NCI-H774 (cell line): ENCODE measurements at places on chromosomes 4 and X.

GRCh38 chr4:174549721-174550120 lies 27.4 kb upstream of the HPGD start:
- no peak for DNase-seq

DNA sequence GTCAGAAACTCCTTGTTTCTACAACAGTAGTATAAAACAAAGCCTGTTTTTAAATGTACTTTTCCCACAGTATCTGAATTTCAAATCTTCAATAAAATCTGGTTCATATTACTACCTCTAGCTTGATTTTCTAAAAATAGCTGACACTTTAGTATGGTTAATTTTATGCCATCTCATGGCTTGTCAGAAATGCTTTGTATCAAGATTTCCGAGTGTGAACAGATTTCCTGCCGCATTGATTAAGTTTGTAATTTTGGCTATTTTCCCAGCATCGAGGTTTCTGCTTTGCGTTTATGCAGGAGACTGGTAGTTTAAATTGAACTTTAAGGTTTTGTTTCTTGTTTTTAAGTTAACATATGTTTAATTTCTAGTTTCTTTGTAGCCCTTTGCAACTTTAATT lies 44.2 kb downstream of the CLCN3 start:
- DNase-seq, result no peak

DNA sequence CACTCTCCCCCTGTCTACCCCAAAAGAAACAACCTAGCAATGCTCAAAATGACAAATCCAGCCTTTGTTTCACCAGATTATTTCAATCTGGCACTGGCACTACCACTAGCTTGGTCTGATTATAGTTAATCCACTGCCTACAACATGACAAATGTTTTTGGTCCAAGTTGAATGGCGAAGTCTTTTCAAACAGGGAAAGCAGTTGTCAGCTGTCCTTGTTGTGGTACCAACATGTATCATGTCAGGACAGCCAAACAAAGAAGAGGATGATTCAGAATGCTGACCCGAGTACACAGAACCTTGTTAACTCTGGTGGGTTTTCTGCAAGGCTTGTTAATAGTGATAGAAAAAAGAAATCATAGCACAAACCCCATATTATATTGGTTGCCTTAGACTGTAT lies 160.8 kb upstream of the ANK2 start:
- no peak for DNase-seq

- DNase-seq, result no peak
Measured at GRCh38 chr4:170243662-170244288, 154.0 kb upstream of the AADAT start.

DNA sequence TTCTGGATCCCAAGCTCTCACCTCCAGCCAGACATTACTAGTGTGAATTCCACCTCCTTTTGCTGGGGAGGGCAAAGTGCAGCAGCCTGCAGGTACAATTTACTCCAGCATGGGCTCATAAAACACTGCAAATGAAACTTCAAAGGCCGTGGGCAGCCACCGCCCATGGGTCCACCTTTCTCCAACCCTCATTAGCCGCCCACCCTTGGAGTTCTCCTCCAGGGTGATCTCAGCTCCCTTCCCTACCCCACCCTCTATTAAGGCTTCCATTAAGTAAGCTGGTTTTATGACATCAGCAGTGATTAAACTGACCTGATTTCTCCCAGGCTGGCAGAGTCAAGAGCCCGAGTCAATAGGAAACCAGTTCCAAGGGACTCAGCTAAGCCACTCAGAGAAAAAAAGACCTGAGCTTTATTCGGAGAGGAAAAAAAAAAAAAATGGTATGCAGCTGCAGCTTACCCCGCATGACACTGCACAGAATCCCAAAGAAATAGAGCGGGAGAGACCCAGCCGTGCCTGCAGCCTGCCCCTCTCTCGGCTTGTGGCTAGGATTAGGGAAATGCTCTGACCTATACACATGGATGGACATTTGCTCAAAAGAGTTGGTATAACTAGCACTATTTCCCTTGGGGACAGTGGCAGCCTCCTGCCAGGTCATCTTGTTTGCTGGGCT lies 319.6 kb downstream of the PTTG2 start:
- peak; percentile 21 for DNase-seq

DNA sequence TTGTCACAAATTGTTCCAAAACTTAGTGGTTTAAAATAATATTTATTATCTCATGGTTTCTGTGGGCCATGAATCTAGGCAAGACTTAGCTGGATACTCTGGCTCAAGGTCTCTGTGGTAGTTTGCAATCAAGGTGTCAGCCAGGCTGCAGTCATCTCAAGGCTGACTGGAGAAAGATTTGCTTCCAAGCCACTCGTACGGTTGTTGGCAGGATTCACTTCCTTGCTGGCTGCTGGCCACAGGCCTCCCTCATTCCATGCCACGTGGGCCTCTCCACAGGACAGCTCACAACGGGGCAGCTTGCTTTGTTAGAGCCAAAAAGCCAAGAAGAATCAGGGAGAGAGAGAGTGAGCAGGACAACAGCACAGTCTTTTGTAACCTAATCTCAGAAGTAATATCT lies 101.4 kb downstream of the WWC2 start:
- DNase-seq, result no peak

- DNase-seq, result no peak
Measured at GRCh38 chr4:6941796-6942195, 32.2 kb downstream of the TBC1D14 start.

DNA sequence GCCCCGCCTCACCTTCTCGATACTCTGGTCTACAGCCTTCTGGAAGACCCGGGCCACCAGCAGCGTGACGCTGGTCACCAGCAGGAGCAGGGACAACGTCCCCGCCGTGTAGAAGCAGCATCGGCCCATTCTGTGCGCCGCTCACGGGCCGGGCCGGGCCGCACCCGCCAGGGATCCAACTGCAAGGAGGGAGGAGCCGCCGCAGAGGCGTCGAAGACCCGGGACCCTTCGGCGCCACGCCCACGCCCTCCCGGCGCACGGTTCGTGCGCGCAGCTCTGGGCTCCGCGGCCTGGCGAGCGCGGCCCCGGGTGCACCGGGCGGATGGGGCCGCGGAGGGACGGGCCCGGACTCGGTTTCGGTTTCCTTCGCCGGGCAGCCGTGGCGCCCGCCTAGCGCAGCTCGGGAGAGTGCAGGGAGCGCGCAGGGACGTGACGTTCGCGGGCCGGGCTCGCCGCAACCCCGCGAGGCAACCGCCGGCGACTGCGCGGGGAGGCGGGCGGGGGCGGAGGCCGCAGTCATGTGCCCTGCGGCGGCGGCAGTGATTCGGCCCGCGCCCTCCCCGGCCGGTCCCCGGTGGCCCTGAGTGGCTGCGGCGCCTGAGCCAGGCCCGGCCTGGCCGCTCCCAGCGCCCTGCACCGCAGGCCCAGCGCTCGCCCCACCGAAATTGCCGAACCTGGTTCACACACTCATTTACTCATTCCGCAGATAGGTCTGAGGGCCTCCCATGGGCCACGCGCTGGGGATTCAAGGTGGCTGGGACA lies at the start of gene SCARB2:
SCARB2 (minus strand) TSS at position 410 of the 762 bp plus-strand sequence; CDS start at position 129, 281 bp downstream.
- DNase-seq, result peak; percentile 81

DNA sequence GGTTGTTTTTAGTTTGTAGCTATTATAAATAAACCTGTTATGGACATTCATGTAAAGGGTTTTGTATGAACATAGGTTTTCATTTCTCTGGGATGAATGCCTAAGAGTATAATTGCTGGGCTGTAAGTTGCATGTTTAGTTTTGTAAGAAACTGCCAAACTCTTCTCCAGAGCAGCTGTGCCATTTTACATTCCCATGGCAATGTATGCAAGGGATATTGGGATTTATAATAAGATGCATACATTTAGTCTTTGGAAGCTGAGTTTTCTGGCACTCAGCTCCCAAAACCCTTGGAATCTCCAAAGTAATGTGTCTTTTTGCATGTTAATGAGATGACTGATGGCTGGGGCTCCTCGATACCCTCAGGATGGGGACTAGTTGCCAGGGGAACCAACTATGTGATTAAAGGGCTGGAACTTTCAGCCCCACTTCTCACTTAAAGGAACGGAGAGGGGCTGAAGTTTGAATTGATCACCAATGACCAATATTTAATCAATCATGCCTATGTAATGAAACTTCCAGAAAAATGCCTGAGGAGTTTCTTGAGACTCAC lies 44.0 kb downstream of the SERTM2 start:
- no peak for DNase-seq

DNA sequence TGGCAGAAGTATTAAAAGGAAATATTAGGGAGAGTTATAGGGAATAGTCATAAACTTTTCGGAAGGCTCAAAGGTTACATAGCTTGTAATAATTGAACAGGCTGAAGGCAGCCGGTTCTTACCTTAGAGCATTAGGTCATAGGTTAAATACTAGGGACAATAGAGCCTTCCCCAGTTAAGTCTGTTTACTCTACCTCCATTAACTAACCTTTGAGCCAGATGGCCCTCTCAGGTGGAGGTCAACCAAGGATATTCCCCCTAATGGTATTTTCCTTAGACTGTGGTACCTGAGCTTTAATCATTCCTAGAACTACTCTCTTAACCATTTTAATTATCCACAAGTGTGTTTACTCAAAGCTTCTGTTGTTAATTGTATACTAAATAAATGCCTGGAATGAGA lies 920.9 kb upstream of the PABPC4L start:
- peak; percentile 42 for DNase-seq

DNA sequence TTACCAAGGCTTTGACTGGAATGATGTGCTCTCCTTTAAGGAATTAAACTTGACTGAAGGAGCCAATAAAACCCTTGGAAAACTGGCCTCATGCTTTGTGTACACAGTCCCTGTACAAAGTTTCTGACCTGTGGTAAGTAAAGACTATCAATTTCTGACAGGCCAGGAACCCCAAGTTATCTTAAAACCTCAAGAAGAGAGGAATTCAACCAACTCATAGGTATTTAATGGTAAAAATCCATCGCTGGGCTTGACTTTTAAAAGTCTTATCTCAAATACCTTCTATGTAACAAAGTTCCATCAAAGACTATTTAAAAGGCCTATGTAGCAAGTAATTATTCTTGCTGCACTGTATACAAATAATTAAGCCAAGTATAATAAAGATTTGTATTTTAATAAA lies 103.7 kb upstream of the TENT5D start:
- no peak for DNase-seq

DNA sequence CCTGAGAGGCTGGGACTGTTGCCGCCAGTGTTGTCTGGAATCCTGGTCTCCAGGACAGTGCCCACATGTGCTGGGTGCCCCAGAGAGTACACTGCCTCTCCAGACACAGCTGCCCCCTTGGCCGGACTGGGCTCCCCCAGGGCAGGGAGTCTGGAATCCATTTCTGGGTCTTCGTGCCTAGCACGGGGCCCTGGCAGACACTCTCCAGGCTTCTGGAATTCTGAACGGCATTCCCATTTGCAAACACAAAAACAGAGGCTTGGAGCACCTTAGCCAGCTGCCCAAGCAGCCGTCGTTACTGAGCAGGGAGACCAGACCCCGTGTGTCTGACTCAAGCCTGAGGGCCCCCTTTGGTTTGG lies 20.8 kb downstream of the HMX1 start:
- no peak for DNase-seq

DNA sequence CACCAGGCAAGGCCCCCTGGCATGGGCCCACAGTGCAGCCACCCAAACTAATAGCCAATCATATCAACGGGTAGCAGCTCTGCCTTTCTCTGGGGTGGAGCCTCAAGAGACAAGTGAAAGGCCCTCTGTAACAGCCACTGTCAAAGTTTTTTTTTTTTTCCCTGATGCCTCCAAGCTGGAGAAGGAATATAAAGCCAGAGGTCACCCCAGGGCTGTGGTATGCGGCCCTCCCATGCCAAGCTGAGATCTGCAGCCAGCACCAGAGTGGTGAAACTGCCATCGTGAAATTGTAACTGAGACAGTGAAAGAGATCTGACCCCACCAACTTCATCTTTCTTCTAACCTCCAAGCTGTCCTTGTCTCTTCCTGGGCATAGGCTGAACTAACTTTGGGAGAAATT lies 407.0 kb downstream of the KLHL4 start:
- no peak for DNase-seq

DNA sequence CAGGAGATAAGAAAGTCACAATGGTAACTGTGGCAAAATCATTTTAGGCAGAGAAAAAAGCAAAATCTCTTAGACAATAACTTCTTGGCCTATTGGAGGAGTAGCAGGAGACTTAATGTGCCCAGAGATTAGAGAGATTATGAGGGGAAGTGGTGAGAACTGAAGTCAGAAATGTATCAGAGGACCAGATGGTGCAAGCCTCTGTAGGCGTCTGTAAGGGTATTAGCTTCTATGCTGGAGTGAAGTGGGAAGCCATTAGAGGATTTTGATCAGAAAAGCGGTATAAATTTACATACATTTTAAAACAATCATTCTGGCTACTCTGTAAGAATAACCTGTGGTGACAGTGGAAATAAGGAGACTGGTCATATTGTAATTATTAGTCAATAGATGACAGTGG lies 236.7 kb downstream of the FAT4 start:
- DNase-seq, result no peak

DNA sequence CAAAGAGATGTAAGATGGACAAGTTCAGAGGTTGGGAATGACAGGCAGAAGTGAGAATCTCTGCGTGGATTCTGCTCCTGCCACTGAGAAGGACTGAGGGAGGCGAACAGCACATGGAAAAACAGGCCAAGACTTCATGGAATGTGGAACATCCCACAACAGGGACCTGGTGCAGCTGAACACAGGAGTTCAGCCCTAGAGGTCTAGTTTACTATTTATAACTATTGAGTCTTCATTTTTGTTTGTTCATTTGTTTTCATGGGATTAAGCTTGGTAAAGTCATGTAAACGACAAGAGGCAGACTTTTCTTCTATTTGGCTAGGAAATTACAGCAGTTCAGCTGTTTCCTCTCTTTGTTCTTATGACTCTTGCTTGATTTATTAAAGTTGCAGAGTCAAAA lies 234.5 kb downstream of the MAML3 start:
- DNase-seq, result no peak

DNA sequence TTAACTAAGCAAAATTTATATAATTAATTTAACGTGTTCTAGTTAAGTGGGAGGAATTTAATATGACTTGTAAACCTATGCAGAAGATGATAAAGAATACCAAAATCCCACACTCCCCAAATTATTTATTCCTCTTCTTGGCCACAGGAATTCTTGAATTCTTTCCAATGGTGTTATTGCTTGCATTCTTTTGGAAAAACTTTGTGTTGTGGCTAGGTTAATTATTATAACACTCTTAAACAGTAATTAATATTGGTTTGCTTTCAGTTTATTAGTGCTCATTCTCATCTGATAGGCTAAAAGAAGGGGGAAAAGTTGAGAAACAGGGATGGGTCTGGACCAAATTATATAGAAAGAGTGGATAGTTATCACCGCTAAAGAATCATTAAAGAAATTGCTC lies 141.5 kb upstream of the PABPC4L start:
- DNase-seq, result no peak

- peak; percentile 35 for DNase-seq
Measured at GRCh38 chr4:148203056-148203898, 238.9 kb downstream of the NR3C2 start.
